ENCODE measurements at places on chromosomes 2 and 18. TPM values are rescaled to one million over a fixed set of nuclear protein-coding genes. Genes with fewer than 3 reads are reported as not detected.
A peak's percentile ranks its signal among the peaks of the same experiment; 100 is the strongest.

GRCh38 chr2:118856330-118856977 lies 9.0 kb upstream of the EN1 start:
- DNase-seq = no peak

Gene ADD2
- polyA plus RNA-seq = 6.6 TPM

Gene CCDC85A
- 1.4 TPM for polyA plus RNA-seq

GRCh38 chr2:30454571-30454970 lies 7.5 kb downstream of the LCLAT1 start:
- no peak for DNase-seq

Gene CYS1
- polyA plus RNA-seq = 111 TPM

DNA sequence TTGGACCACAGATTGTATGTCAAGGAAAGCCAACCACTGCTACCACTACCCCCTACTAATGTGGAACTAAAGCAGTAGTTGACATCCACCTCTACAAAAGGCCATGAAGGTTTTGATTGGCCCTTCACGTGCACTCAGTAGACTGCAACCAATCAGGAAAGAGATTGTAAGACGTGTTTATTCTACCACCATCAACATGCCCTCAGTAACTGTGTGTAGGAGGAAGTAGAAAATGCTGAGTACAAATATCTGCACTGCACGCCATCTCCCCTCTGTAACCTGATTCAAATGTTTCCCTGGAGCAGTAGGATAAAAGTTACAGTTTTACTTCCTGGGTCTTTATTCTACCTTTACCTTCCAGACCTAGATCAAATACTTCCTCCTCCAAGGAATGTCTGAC lies 2.9 kb upstream of the CASP10 start:
- no peak for DNase-seq

Gene B3GNT2
- polyA plus RNA-seq = 26.4 TPM

DNA sequence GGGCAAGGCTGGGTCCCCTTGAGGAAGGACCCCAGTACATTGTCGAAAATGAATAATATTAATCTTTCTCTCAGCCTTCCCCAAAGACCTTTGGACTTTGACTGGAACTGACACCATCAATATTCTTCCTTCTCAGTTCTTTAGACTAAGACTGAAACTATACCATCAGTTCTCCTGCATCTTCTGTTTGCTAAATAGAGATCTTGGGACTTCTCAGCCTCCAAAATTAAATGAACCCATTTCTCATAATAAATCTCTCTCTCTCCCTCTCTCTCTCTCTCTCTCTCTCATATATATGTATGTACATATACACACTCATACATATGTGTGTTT lies 39.7 kb upstream of the VRK2 start:
- no peak for DNase-seq

DNA sequence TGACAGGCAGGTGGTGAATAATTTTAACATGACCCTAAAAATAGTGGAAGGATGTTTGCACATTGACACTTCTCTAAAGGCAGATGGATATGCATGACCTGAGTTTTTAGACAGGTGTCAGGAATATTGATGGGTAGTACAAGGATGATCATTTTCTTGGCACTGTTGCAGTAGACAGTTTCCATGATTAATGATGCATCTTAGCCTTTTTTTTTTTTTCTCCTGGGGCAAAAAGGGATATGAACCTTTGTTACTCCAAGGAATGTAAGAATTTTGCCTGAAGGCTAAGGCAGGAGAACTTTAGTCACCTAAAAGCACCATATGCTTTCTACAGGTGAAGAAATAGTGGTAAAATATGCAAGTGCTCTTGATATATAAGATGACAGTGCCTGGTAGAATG lies 136.3 kb upstream of the CAVIN2 start:
- no peak for DNase-seq

DNA sequence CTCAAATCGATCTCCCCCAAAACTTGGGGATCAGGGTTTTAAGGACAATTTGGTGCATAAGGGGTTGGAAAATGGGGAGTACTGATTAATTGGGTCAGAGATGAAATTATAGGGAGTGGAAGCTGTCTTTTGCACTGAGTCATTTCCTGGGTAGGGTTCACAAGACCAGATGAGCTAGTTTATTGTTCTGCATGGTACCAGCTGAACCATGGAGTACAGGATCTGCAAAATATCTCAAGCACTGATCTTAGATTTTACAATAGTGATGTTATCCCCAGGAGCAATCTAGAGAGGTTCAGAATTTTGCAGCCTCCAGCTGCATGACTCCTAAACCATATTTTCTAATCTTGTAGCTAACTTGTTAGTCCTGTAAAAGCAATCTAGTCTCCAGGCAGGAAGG lies 73.1 kb downstream of the CPO start:
- no peak for DNase-seq

DNA sequence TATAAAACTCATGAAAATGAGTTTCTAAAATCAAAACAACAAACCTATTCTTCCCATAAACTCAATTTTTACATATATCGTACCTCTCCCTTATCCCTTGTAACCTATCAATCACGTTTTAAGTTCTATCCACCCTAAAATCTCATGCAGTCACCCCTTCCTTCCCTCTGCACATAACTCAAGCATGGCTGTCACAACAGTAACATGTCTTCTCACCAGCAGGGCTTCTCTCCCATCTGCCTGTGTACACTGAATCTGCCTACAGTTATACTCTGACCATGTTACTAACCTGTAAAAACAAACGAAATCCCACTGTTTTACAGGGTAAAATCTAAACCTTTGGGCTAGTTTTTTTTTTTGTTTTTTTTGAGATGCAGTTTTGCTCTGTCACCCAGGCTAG lies 68.2 kb downstream of the MAP4K3 start:
- DNase-seq = no peak

DNA sequence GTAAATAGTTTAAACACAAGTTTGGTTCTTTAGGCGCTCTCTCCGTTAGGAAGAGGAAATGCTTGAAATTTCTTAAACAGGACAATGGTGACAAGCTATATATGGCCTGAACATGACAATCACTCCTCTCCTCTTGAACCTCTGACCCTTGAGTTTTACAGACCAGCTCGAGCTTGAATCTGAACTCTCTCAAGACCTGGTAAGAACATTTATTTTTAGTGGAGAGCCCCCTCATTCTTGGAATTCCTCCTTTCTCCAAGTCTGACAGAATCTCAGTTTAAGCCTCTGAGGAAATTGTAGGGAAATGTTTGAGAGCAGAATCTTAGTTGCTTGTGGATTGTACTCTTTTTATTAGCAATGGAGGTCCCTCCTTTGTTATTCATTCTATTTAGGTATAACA lies 1293.6 kb upstream of the ZEB2 start:
- peak; percentile 42 for DNase-seq

- no peak for DNase-seq
Observed at GRCh38 chr2:112021781-112022231, 33.3 kb upstream of the TMEM87B start.

DNA sequence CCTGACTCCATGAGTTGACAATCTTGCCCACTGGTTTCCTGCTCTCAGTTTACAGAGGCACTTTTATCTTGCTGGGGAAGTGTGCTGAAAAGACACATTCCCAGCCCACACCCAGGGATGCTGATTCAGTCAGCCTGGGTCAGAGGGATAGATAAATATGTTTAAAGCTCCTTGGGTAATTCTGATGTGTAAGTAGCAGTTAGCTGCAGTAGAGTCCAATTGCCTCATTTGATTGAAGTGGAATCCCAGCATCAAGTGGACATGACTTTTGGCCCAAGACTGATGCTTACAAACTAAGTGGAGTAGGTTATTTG lies 29.4 kb downstream of the PSD4 start:
- no peak for DNase-seq

Gene STPG4
- polyA plus RNA-seq = 0.30 TPM

- DNase-seq = no peak
Observed at GRCh38 chr18:28150925-28151324, 26.0 kb downstream of the CDH2 start.

DNA sequence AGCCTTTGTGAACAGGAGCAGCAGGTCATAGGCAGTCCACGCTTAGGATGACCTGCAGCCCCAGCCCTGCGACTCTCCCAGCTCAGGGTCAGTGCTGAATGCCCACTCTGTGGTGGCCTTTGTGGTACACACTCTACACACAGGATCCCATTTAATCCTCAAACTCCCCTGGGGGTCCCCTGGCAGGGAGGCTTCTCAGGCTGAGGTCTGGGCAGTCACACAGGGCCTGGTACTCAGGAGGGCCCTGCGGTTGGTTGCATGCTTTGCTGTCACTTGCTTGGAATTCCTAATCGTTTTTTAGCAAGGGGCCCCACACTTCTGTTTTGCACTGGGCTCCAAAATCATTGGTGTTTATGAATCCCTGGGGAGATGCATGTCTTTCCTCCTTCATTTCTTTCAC lies 113.0 kb downstream of the EML6 start:
- DNase-seq = no peak

GRCh38 chr2:215799194-215799593 lies 214.2 kb downstream of the MREG start:
- DNase-seq = no peak

Gene ASXL3
- 7.9 TPM for polyA plus RNA-seq

Gene TMEM178A
- polyA plus RNA-seq = 116 TPM

Gene RAPH1
- 13.4 TPM for polyA plus RNA-seq

GRCh38 chr2:216308576-216308975 lies 63.7 kb downstream of the MARCHF4 start:
- peak; percentile 85 for DNase-seq

DNA sequence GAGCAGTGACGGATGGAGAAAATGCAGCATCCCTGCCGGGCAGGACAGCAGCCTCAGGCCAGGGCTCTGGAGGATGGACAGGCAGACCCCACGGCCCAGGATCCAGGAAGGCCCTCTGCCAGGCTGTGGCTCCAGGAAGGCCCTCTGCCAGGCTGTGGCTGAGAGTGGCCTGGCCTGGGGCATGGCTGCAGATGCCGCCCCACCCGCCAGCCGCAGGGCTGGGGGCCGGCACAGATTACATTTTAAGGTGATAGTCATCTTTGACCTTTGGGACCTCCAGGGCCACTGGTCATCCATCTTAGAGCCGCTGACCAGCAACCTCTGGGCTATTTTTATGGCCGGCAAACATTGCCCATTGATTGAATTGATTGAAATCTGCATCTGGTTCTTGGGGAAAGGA lies 98.0 kb upstream of the BOD1L2 start:
- no peak for DNase-seq

- DNase-seq = no peak
Observed at GRCh38 chr2:21633911-21634310, 510.1 kb downstream of the TDRD15 start.

DNA sequence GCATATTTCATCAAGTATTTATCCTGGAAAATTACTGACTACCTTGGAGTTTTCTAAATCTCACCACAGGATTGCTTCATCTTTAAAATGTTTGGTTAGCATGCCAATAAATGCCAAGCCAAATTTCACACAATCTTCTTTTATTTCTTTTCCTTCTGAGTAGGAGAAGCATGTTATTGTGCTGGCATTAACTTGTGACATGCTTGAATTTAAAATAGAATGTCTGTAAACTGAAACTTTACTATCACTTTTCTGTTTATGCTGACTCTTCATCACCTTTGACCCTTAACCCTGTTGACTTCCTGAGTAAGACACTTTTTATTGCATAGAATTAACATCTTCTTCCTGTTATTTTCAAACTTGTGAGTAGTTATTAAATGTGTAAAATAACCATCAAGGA lies 56.2 kb upstream of the LRRTM4 start:
- DNase-seq = no peak

- DNase-seq = no peak
Observed at GRCh38 chr2:56871644-56872043, 687.9 kb downstream of the CCDC85A start.

- DNase-seq = no peak
Observed at GRCh38 chr18:65938592-65939372, 188.0 kb downstream of the CDH7 start.

DNA sequence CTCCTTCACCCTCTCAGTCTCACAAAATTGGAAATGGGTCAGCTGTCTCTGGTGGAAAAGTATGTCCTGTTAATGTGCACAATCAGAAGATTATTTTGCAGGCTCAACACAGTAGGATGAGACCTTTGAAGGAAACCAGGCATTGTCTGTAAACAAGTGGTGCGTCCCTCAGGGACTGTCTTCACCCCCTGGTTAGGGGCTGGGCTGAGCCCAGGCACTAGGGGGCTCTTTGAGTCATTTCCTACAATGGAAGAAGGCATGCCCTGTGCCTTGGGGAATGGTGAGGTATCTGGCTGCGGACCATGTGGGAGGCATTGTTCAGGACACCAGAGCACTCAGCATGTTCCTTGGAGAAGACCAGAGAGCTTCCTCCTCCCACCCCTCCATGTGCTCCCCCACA lies 26.8 kb downstream of the PKDCC start:
- DNase-seq = no peak

Gene PRADC1
- polyA plus RNA-seq = 13.3 TPM

- no peak for DNase-seq
Observed at GRCh38 chr18:35502052-35502451, 4.3 kb upstream of the INO80C start.

DNA sequence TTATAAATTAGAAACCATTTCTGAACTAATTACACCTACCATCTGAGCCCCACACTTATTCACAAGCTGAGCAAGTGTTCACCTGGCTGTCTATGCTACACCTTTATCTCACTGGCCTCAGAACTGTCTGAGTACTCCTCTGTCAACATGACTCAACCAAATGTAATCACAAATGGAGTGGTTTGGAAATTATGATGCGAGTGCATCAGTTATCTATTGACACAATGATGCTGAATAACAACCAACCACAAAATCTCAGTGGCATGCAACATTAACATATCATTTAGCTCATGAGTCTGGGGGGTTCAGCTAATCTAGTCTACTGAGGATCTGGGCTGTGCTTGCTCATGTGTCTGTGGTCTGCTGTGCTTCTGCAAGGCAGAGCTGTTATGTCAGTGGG lies 184.2 kb upstream of the NXPH2 start:
- DNase-seq = no peak

DNA sequence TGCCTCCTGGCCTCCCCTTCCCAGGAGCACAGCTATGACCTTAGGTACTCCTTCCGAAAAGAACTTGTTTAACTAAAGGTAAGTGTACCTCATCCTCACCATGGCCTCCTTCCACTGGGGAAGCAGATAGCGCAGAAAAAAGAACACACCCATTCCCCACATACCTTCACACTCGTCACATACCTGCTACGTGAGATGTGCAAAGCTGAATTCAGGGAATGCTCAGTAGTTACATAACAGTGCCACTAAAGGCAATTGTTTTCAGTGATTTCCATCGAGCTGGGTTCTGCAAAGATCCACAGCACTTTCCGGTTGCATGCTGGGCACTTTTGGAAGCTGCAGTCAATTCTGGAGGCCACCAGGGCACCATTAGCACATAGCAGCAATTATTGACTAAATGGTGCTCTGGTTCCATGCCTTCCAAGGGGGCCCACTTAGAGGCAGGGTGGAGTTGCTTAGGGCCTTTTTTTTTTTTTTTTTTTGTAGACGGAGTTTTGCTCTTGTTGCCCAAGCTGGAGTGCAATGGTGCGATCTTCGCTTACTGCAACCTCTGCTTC lies 41.0 kb downstream of the PAX8 start:
- DNase-seq = no peak

- DNase-seq = peak; percentile 29
Observed at GRCh38 chr2:206275312-206276055, 1.0 kb downstream of the ZDBF2 start.

- DNase-seq = no peak
Observed at GRCh38 chr2:239114119-239114581, 266.3 kb downstream of the TWIST2 start.

Measured in renal pelvis (tissue), 12 donors.